Omental fat pad (tissue), 4 donors: ENCODE measurements at places on chromosomes 1 and 21.

DNA sequence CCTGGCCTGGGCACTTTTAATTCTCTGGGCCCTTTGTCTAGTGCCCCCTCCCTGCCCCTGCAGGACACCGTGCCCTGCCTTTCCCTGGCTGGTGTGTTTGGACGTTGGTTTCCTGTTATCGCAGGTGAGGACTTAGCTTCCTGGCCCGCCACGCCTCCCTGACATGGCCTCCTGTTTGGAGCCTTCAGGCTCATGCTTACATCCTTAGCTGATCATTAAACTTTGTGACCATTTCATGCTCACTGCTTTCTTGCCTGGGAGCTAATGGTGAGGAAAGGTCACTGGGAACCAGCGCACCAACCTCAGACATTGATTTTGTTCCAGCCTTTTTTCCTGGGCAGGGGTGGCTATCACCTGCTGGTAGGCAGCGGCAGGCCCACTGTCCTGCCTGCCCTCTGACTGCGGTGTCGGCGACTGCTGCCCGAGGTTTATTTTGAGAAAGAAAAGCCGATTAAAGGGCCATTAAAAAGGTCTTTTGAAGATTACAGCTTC lies 3.7 kb downstream of the PFKL start:
- DNase-seq, result no peak

DNA sequence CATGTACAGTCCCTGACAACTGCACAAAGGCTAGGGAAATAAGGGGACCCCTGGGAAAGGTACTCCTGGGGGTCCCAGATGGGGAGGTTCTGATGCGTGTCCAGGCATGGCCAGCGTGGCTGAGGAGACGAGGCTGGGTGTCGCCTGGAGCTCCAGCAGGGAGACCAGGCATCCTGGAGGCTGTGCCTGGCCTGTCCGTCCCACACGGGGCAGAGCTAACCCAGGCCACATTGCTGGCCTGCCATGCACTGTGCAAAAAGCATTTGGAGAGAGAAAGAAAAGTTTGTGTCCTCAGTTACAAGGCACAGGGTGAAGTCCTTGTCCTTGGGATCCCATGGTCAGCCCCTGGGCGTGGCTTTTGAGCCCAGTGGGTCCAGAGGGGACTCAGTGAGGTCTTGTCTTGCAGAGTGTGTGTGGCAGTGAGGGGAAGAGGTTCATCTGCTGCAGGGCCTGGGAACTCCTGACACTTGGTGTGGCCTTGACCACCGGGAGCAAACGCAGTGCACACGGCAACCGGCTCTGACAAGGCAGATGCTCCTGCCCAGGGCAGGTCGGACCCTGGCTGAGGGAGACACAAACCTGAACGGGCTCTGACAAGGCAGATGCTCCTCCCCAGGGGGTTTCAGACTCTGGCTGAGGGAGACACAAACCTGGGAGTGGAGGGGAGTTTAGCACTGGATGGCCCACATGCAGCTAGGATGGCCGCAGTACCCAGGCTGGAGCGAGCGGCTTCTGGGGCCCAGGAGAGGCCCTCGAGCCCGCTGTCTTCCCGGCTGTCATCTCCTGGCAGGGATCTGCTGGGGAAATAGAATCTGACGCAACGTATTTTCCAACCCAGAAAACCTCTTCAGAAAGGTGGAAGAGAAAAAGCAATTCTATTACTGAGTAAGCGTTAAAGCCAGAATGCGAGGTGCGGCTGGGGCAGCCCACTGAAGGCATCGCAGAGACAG lies 37.3 kb upstream of the COL18A1 start:
- no peak for DNase-seq

GRCh38 chr1:116671912-116672311 lies 4.4 kb upstream of the IGSF3 start:
- no peak for DNase-seq

DNA sequence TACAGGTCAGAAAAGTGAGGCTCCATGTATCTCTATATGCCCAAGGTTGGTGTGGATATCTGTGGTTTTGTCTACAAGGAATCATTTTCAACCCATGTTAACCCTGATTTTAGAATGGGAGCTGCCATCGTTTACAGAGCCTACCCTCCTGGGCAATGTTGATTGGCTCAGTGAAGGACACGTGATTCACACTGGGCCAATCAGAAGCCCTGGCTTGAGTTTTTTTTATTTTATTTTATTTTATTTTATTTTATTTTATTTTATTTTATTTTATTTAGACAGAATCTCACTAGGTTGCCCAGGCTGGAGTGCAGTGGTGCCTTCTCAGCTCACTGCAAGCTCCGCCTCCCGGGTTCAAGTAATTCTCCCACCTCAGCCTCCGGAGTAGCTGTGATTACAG lies 35.8 kb downstream of the FOXO6 start:
- DNase-seq, result no peak

DNA sequence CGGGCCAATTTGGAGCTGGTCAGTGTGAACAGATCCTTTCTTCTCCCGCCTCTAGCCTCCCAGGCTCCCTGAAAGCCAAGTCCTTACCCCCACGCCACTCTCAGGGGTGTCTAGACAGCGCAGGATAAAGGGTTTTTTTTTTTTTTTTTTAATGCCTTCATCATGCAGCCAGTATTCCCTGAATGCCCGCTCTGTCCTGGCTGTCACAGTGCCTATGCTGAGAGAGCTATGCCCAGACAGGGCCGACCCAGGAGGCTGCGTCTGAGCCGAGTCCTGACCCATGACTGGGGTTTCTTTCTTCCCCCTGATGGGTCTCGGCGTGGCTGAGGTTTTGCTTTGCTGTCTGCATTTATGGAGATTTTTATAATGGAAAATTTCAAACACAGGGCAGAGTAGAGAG lies 18.3 kb downstream of the SPSB1 start:
- DNase-seq, result no peak

- no peak for DNase-seq
These were observed 13.3 kb upstream of the GRIK1 start for GRCh38 chr21:29953072-29953471.

DNA sequence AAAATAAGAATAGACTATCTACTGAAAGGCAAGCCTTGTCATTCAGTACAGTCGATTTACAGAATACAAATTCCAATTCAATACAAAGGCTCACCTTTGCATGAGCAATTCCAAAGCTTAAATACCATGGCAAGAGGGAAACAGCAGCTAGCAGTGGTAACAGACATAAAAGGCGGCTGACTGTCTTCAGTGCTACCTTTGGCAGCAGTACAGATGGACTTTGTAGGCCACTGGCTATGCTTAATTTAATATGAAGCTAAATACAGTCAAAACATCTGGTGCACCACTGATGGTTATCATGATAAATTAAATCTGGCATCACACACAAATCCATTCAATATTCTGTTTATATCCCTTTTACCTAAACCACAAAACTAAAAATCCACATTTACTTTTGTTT lies 62.4 kb downstream of the RERE start:
- no peak for DNase-seq

DNA sequence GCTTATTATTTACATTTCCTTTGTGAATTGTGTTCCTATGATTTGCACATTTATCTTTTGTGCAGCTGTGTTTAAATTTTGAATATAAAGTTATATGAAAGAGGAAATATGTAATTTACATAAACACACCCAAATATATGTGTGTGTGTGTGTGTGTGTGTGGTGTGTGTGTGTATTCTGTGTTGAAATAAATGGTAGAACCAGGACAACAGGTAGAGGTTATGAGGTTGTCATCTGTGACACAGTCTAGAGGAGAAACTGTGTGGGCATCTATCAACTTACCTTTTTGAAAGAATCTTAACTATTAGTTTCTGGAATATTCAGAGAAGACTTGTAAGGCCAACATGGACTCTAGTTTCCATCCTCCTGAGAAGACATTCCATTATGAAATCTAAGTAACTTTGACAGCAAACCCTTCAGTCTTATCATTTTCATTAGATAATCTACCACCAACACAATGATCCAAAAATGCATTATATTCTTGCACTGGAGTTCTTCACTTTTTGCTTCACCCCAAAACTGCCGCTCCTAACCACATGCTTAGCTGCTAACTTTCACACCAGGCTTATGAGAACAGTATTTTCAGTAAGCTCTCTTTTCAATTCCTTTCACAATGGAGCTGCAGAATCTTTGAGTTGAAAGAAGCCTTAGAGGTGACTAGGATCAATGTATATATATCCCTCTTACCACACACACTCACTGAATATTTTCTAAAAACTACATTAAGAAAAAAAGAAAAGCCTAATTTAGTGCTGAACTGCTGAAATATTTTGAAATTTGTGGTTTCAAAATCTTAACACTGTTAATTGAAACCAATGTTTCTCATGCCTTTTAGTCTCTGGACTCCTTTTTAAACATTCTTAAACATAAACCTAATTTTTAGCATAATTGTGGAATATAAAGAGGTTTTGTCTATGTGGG lies 21.8 kb downstream of the PTPRC start:
- DNase-seq, result no peak

GRCh38 chr1:36528361-36529349 lies 45.9 kb upstream of the CSF3R start:
- no peak for DNase-seq

DNA sequence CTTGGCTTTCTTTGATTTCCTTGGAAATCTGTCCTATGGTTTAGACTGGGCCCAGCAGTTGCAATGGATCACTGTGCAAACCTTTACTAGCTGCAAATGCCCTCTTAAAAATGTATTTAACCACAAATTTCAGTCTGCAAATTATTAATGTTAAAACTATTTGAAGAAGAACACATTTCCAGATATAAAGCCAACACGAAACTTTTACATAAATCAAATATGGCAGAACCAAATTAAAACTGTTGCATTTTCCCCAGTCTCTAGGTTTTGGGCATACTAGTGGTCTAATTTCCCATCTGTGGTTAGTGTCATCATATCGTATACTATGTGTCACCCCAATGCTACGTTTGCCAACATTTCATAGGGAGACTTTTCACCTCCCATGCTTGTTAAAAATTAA lies 52.3 kb downstream of the HMCN1 start:
- no peak for DNase-seq

GRCh38 chr1:7298749-7299151 lies 472.3 kb upstream of the VAMP3 start:
- no peak for DNase-seq

DNA sequence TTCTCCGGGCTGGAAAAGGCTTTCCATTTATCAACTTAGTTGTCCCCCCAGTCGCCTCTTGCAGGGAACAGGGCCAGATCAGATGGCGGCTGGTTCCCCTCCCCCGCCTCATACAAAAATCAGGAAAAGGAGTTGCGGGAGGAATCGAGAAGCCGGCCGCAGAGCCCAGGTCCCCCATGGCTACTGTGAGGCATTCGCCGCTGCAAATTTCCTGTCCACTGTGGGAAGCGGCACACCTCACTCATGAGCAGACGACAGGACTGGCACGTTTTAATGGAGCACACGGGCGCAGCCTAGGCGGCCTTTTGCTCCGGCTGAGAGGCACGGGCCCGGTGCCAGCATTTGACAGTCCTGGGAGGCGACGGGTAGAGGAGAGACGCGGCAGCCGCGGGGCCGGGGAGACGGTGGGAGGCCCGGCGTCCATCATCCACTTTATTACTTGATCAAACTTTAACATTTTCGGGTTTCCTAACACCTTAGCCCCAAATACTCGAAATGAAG lies 1.1 kb downstream of the GNG4 start:
- no peak for DNase-seq

- no peak for DNase-seq
These were observed 33.3 kb upstream of the TENT5C start for GRCh38 chr1:117572546-117572945.

GRCh38 chr1:203289281-203289981 lies 15.9 kb upstream of the BTG2 start:
- no peak for DNase-seq

DNA sequence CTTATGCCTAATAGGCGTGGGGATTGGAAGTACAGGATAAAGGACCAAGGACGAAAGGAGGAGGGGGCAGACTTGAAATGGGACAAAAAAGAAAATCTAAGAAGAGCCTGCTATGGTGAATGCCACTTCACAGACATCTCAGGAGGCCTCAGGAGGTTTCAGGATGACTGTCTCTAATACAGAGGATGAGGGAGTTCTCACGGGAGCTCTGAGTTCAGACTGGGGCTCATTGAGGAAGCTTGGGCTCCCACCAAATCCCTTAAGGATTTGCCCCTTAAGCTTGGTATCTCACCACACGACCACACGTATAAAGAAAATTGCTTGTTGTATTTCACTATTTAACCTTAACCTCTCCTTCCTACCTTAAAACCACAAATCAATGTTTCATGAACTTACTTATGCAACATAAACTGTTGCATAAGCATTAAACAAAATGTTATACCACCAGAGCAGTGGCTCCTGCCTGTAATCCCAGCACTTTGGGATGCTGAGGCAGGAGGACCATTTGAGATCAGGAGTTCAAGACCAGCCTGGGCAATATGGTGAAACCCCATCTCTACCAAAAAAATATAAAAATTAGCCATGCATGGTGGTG lies 12.4 kb downstream of the SLC30A1 start:
- no peak for DNase-seq
